ENCODE measurements at places on chromosomes 12 and 14. TPM values are rescaled to one million over a fixed set of nuclear protein-coding genes. Genes with fewer than 3 reads are reported as not detected.

GRCh38 chr14:64400829-64401459 lies 12.8 kb downstream of the MTHFD1 start:
- no peak for DNase-seq

GRCh38 chr12:94112121-94112520 lies 36.3 kb upstream of the PLXNC1 start:
- no peak for DNase-seq

The RPL41 gene
- 2,112 TPM for total RNA-seq

The EPYC gene
- total RNA-seq: 0.20 TPM

DNA sequence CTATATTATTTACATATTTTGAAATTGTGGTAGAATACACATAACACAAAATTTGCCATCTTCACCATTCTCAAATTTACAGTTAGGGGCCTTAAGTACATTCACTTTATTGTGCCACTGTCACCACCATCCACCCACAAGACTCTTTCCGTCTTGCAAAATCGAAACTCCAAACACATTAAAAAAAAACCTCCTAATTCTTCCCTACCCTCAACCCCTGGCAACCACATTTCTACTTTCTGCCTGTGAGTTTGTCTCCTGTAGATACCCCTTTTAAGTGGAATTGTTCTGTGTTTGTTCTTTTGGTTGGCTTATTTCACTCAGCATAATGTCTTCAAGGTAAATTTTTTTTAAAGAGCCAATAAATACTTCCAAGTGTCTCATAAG lies 31.6 kb upstream of the AMIGO2 start:
- no peak for DNase-seq

The FSCB gene
- total RNA-seq: 0.10 TPM

The SLC17A8 gene
- total RNA-seq: not detected

DNA sequence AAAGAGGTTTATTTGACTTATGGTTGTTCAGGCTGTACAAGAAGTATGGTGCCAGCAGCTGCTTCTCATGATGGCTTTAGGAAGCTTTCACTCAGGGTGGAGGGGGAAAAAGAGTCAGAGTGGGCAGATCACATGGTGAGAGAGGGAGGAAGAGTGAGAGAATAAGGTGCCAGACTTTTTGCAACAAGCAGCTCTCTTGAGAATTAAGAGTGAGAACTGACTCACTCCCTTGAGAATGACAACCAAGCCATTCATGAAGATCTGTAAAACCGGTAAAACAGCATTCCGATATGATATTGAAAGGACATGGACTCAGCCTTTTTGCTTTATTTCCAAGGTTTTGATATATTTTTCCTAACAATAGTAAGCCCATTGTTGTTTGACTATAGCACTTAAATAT lies 501.2 kb downstream of the GALC start:
- no peak for DNase-seq

GRCh38 chr12:1080520-1081223 lies 89.6 kb downstream of the ERC1 start:
- no peak for DNase-seq

DNA sequence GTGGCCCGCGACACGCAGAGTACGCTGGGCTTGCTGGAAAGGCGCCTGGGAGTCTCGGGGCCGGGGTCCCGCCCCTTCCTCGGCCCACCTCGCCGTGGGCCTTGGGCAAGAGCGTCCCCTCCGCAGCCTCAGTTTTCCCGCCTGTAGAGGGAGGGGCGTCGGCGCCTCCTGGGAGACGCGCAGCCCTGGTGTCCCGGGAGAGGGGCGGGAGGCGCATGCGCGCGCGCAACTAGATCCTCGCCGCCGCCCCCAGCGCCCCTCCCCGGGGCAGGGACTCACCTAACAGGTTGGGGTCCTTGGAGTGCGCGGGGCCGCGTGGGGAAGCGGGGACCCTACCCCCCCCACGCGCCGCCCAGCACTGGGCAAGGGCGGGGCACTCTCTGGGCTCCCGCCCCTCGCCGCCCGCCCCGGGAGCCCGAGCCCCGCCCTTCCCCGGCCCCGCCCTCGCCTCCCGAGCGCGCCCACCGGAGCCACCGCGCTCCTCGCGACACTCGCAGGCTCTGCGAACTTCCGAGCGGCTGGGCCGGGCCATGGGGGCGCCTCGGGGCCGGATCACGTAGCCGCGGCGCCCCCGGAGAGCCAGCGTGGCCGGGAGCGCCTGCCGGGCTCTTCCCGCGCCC lies at the start of gene KIF26A:
TSS of gene KIF26A (plus strand) at position 490 of the 620 bp plus-strand sequence. CDS start 136 bp downstream, outside the sequence.
- DNase-seq: peak; percentile 62

- no peak for DNase-seq
Observed at GRCh38 chr14:81412779-81413178, 12.7 kb upstream of the STON2 start.

The NELL2 gene
- total RNA-seq: 12.7 TPM

- DNase-seq: peak; percentile 52
Observed at GRCh38 chr12:87815771-87816585, 213.2 kb downstream of the C12orf50 start.

DNA sequence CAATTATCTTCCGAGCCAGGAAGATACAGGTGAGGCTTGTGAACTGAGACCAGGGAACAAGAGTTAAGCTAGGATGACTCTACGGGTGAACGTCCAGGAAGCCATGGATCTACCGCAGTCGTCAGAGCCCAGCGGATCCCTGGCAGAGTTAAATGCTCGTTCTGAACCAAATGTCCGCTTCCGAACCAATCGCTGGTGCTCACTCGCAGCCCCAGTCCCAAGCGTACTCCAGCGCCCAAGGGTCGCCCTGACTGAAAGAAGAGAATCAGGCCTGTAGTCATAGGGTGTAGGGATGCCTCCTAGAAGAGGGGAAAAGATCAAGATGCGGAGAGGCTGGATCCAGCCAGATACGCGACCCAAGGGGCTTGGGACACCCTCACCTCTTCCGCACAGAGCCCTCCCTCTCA lies 283 bp downstream of the VIPAS39 start:
- DNase-seq: peak; percentile 46

The SLC6A13 gene
- total RNA-seq: 0.39 TPM

GRCh38 chr14:96214793-96215192 lies 10.2 kb downstream of the BDKRB2 start:
- DNase-seq: peak; percentile 66

The PHC1 gene
- 20.9 TPM for total RNA-seq

The CCDC85C gene
- total RNA-seq: 7.0 TPM

GRCh38 chr14:51744372-51745130 lies 92.8 kb downstream of the FRMD6 start:
- DNase-seq: no peak

- DNase-seq: no peak
Observed at GRCh38 chr14:53384073-53384472, 230.9 kb upstream of the DDHD1 start.

DNA sequence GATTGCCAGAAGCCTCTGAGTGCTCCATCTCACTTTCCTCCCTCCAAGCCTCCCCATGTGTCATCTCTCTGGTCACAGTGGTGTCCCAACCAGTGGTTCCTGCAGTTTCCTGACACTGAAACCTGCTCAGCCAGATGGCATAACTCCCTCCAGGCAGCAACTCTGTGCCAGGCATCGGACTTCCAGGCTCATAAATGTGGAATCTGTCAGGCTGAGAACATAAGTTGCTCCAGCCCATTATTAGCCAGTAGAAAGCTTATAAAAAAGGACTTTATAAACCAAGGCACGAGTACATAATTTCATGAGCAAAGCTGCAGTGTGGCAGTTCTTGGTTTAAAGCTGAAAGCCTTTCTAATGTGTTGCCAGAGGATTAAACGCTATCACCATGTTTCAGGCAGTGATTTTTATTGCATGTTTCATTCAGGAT lies 194.3 kb downstream of the DACT1 start:
- DNase-seq: no peak

GRCh38 chr12:93614917-93615596 lies 42.6 kb downstream of the SOCS2 start:
- DNase-seq: no peak

The KDM5A gene
- 55.0 TPM for total RNA-seq

The PRIMA1 gene
- 0.99 TPM for total RNA-seq

The RNASE3 gene
- 2.7 TPM for total RNA-seq

The SOS2 gene
- 32.1 TPM for total RNA-seq

DNA sequence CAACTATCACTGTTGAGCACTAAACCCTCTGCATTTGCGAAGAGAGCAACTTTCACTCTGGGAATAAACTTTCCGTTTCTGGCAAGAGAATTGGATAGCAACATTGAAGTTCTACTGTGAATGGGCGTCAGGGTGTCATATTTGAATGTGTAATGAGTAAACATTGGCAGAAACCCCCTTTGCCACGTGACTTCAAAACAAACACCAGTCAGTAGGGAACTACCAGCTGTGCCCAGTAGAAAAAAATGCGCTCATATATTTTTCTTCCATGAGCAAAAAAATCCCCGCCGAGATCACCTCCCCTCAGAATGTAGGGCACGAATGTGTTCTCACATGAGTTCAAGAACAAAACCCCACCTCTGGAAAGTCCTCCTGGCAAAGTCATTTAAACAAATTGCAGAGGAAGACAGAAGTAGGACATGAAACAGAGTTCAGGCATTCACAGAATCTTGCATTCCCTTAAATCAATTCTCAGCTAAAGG lies 80.6 kb downstream of the BTG1 start:
- no peak for DNase-seq

The FOXG1 gene
- not detected for total RNA-seq

DNA sequence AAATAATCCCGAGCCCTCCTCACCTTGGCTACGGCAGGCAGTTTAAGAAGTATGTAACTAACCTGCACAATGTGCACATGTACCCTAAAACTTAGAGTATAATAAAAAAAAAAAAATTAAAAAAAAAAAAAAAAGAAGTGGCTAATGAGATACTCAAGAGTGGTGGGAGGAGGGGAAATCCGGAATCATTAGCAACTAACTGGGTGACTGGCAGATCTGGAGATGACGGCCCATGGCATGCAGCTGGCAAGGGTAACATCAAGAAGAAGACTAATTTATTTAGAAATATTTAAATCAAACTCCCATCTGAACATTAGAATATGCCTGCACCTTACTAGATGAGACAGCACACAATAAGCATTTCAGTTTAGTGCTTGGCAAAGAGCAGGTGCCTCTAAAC lies 52.3 kb upstream of the TMCC3 start:
- no peak for DNase-seq

The RPGRIP1 gene
- 0.10 TPM for total RNA-seq
